ENCODE measurements at places on chromosomes 5 and 9.

GRCh38 chr9:2623288-2624050 lies 1.9 kb downstream of the VLDLR start:
- no peak for DNase-seq

DNA sequence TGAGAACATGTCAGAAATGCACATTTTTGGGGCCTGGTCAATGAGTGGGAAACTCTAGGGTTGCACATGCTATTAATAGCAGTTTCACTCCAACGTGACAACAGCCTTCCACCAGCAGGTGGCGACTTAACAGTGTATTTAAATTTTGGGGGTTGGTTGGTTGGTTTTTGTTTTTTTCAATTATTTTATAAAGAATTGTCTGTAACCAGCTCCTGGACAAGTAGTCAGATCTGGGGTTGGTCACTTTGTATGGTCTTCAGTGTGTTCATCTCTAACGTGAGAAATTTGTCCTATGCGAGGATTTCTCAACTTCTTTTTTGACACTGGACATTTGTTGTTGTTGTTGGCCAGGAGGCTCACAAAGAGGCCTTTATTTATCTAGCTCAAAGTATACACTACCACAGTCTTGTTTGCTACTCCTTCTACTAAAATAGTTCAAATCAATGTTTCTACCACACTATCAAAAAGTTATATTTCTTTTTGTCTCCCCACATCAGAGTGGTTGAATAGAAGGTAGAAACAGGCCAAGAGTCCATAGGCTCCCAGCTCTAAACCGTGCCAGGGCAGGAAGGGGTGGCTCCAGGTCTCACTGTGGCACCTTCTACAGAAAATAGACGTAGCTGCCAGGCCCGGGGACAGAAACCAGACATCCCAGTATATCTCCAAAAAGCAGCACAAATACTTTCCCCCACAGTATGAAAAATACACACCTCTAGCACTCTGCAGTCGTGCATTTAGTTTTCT lies 110.4 kb downstream of the TRPM6 start:
- peak; percentile 61 for DNase-seq

GRCh38 chr5:118593003-118593328 lies 395.4 kb downstream of the DTWD2 start:
- no peak for DNase-seq

- no peak for DNase-seq
Observed at GRCh38 chr9:98900244-98900643, 43.5 kb upstream of the COL15A1 start.

DNA sequence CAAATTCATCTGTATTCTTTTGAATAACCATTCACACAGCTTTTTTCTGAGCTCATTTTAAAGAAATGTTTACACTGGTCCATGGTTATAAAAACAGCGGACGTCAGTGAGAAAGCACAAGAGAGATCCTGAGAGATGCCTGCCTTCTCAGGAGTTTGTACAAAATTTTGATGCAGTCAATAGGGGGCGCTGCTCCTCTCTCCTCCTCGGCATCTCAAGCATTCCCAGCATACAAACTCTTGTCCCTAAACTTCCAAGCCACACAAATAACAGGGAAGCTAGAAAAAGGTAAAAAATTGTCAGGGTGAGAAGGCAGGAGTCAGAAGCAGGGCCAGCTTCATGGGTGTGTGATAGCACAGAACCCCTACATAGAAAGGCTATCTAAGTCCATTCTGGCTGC lies 11.2 kb upstream of the CCDC152 start:
- no peak for DNase-seq

DNA sequence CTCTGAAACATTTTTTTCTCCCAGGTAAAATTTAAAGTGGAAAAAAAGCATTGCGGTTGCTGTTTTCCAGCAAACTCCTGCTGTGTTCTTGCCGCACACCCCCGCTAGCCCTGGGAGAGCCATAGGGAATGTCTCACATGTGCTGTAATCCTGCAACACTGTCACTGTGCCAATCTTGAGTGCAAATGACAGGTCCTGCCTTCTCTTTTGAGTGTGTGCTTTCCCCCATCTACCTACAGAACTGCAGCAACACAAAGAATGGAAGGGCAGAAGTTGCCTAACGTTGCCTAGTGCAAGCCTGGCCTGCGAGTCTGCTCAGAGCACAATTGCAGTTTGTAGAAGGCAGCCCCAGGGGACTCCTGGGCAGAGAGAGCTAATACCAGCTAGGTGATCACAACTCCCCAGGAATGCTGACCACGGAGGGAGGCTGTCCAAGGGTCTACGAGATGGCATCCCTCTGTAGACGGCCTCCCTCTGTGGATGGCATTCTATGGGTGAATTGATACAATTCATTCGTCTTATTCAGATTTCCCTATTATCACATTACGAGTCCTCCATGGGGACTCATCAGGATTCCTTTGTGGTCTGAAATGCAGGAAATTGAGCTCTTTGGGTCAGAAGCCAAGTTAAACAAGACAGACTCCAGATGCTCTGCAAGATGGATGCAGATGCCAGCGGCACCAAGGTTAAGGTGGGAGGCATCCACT lies 172.6 kb upstream of the S1PR3 start:
- no peak for DNase-seq

DNA sequence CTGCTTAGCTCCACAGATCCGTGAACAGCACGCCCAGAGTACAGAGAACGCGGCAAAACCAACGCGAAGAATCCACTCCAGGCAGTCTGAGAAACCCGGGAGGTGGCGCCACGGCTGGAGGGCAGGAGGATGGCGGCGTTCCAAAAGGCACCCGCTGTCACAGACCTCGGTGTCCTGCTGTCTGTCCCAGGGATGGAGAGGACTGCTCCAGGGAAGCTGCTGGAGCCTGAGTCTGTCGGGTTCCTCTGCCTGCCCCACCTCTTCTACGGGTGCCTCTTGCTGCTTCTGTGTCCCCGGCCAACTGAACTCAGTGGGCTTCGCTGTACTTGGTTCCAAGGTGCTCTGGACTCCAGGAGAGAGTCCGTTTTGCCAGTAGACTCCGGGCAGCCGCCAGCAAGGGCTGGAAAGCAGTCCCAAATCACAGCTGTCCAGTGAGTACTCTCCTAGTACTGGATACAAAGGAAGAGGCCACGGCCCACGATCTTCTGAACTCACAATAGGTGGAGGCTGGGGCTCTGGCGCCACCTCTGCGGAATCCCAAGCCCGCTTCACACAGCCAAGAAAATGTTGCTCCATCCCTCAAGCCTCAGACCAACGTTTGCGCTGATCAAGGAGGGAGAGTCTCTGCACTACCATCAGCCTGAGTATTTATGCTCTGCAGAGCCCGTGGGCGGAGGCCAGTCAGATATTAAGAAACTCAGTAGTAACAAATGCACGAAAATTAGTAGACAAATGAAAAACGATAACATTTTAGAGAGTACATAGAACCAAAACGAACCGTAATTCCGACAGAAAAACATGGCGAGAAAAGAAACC lies 440 bp downstream of the ANXA2R start:
- peak; percentile 75 for DNase-seq

DNA sequence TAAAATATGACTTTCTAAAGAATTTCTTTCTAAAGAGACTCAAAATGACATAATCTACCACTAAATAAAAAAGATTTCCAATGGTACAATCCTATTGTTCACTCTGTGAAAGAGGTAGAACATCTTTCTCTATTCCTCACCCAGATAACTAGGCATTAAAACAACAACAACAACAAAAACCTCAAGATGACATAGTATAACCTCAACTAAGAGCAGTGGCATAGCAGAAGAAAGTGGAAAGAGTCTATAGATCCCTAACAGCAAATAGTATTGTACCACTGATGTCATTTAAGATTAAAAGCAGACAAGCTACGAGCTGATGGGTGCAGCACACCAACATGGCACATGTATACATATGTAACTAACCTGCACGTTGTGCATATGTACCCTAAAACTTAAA lies 29.9 kb downstream of the RAPGEF6 start:
- DNase-seq, result no peak

DNA sequence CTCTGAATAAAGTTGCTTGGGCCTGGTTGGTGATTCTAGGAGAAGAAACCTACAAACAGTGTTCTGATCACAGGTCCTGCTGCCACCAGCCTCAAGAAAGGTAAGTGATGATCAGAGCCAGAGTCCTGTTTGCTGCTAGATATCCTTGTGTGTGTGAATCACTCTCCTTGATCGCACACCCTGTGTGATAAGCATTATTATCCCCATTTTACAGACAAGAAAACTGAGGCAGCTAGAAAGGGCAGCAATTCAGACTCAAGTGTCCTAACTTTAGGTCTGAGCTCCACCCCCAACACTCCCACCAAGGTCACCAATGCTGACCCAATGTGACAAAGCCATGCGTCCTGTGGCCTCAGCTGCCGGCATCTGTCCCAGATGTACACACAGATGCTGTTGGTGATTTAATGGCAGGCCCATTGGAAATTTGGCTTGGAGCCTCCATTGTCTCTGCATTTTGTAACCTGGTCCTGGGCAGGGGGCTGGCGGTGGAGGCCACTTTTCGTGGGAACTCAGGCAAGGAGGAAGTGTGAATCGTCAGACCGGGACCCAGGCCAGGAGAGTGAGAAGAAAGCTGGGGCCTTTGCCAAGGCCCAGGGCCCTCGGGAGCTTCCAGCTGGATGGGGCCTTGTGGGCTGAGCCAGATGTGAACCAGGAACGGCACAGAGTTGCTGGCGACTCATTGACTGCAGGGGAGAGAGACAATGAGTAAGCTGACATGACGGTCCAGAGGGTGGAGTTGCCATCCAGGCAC lies 29.8 kb upstream of the GGTA1 start:
- no peak for DNase-seq

- no peak for DNase-seq
Observed at GRCh38 chr5:33978306-33978705, 6.2 kb downstream of the SLC45A2 start.

DNA sequence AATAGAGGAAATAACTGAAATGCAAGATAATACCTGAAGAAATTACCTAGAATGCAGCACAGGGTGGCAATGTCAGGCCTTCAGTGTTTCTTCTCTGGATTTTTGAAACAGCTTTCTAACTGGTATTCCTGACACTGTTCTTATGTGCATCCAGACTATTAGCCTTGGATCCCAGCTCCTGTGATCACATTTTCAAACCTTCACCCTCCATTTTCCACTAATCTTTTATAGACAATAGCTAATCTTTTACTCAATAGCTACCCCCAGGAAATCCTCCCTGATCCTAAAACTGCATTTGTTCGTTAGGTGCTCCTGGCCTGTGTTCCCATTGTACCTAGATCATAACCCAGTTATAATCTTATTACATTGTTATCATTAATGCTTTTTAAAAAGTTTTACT lies 101.5 kb upstream of the DHFR start:
- no peak for DNase-seq

DNA sequence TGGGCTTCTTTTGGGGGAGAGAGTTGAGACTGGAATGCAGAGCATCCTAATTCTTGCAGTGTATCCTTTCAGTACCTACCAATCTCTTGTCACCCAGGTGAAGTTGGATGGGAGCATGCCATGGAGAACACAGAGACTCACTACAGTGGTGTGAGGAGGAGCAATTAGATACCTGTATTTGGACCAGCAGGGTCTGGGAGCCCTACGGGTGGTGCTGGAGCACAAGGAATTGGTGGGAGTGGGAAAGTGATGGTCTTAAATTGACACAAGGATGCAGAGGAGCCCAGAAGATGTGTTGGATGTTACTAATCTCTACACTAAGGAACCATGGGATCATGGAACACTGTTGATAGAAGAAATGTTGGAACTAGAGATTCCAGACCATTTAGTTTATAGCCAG lies 212.7 kb downstream of the CHSY3 start:
- DNase-seq, result no peak

GRCh38 chr9:78023003-78023741 lies 8.4 kb downstream of the GNAQ start:
- no peak for DNase-seq
